ENCODE measurements at places on chromosomes 1 and 21.

GRCh38 chr21:29289317-29289716, 9.4 kb upstream of the BACH1 start:
- no peak for DNase-seq

- DNase-seq = no peak
Measured at GRCh38 chr1:99532276-99532580, 113.7 kb upstream of the PALMD start.

- no peak for DNase-seq
Measured at GRCh38 chr1:167229719-167230385, 9.2 kb downstream of the POU2F1 start.

DNA sequence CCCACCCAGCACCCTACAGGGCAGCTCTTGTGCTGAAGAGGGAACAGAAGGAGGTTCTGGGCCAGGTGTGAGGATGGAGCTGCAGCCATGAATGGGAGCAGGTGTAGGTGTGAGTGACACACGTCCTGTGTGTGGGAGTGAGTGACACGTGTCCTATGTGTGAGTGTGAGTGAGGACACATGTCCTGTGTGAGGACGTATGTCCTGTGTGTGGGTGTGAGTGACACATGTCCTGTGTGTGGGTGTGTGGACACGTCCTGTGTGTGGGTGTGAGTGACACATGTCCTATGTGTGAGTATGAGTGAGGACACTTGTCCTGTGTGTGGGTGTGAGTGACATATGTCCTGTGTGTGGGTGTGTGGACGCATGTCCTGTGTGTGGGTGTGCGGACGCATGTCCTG, 26.4 kb downstream of the MEGF6 start:
- DNase-seq = no peak

- no peak for DNase-seq
Measured at GRCh38 chr21:31644643-31645042, 14.8 kb upstream of the SOD1 start.

DNA sequence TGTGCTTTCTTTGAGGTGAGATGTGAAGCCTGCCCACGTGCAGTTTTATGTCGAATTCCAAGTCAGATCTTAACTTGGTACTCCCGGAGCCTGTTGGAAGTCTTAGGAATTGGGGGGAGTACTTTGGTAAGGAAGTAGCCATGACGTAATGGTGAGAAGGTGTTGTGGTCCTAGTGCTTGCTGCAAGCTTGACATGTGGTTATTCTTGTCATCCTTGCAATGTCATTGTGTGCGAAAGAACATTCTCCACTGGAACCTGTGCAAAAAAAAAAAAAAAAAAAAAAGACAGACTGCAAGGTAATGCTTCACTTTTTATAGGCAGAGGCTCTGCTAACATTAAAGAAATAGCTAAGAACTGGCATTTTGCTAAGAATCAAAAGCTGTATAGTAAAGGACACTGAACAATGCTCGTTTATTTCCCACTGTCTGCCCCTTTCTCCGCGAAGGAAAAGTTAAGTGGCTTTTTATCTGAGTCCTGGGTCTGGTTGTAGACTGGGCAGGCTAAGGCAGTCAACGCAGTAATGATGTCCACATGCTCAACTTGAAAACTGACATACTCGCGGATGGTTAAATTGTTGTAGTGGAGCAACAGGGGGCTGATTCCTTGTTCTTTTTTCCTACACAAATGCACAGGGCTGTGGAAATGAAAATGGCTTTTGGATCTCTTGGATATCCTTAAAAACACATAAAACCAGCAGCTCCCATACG, 2.1 kb downstream of the KAZN start:
- no peak for DNase-seq

All from stimulated activated CD8-positive, alpha-beta memory T cell treated with anti-CD3 and anti-CD28 coated beads, Interleukin-4, amount 100 ng/mL, for 4 hours (primary cell).